Activated naive CD4-positive, alpha-beta T cell treated with anti-CD3 and anti-CD28 coated beads, Interleukin-2, amount 10 ng/mL, durations not matched to agents 5 hours and 36 hours (primary cell): ENCODE measurements at places on chromosomes 5 and 9. TPM values are rescaled to one million over a fixed set of nuclear protein-coding genes. Genes with fewer than 3 reads are reported as not detected.

The FAM151B gene
- 0.23 TPM for total RNA-seq

The SH2D3C gene
- total RNA-seq: 70.6 TPM

The C9orf50 gene
- not detected for total RNA-seq

The CDHR2 gene
- total RNA-seq: 1.9 TPM

The HCN1 gene
- not detected for total RNA-seq

The RPL7A gene
- total RNA-seq: 2,499 TPM

The DAP gene
- 55.9 TPM for total RNA-seq

The TMEM171 gene
- not detected for total RNA-seq

The PRDM9 gene
- total RNA-seq: not detected

The MLANA gene
- not detected for total RNA-seq

The PCDHA10 gene
- total RNA-seq: not detected

The AP3B1 gene
- total RNA-seq: 37.6 TPM

The IL33 gene
- total RNA-seq: not detected

The PCDHGA7 gene
- not detected for total RNA-seq

The ZNG1E gene
- total RNA-seq: 30.1 TPM

The PCDHA11 gene
- total RNA-seq: not detected

The IL5 gene
- total RNA-seq: 0.48 TPM

The TAF11L5 gene
- not detected for total RNA-seq

The TSSK1B gene
- not detected for total RNA-seq

The ABCA2 gene
- 42.6 TPM for total RNA-seq

The SMIM32 gene
- total RNA-seq: not detected

The CCDC180 gene
- 3.4 TPM for total RNA-seq
